Stimulated activated CD4-positive, alpha-beta T cell treated with anti-CD3 and anti-CD28 coated beads, Interleukin-15, amount 100 ng/mL, for 48 hours (primary cell): ENCODE measurements at places on chromosomes 2 and 18.

DNA sequence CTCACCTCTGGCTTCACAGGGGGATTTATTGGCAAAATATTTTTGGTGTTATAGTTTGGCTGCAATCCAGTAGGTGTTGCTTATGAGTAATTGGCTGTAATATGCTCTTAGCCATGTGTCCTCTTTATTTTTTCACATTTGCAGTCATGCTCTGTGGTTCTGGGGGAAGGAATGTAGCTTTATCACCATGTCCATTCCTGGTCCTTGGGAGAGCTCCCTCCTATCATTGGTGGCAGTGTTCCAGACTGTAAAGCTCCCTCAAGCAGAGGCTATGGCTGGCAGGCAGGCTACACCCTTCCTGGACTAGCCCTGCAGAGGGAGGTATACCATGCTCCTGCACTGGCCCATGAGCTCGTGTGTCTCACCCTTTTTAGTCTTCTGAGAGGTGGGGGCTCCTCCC lies 120.0 kb upstream of the FSIP2 start:
- DNase-seq = no peak

GRCh38 chr2:207505728-207506127 lies 24.0 kb upstream of the CREB1 start:
- DNase-seq = no peak

- DNase-seq = no peak
These were observed 793.0 kb upstream of the ACVR2A start for GRCh38 chr2:147051814-147052213.

DNA sequence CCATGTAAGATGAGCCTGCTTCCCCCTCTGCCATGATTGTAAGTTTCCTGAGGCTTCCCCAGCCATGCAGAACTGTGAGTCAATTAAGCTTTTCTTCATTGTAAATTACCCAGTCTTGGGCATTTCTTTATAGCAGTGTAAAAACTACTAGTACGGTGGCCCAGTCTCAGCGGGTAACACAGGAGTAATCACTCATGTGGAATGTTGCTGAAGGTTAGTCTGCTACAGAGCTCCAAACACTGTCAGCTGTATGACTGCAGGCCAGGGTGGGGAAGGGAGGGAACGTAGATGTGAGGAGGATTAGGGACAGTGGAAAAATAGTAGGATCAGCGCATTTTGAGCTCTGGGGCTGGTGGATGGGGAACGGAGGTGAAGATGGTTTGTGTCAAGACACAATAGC lies 711.2 kb upstream of the SOX11 start:
- no peak for DNase-seq

DNA sequence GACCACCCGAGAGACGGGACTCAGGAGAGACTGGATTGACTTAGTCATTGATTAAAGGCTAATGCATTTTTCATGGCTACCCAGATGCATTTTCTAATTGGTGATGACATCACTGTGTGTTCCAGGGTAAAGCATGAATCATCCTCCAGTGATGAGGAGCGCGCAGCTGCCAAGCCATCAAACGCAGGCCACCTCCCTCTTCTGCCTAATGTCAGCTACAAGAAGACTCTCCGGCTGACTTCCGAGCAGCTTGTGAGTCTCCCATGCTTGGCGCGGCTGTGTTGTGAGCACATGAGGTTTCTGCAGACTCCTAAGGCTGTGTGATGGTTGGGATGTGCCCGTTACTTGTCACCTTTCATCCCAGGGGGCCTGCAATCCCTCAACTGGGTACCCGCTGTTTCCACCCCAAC lies 56.4 kb downstream of the LPIN1 start:
- no peak for DNase-seq

GRCh38 chr18:54942144-54942543 lies 17.1 kb downstream of the CCDC68 start:
- DNase-seq = no peak

- no peak for DNase-seq
These were observed 21.3 kb downstream of the CDK15 start for GRCh38 chr2:201827621-201828020.

DNA sequence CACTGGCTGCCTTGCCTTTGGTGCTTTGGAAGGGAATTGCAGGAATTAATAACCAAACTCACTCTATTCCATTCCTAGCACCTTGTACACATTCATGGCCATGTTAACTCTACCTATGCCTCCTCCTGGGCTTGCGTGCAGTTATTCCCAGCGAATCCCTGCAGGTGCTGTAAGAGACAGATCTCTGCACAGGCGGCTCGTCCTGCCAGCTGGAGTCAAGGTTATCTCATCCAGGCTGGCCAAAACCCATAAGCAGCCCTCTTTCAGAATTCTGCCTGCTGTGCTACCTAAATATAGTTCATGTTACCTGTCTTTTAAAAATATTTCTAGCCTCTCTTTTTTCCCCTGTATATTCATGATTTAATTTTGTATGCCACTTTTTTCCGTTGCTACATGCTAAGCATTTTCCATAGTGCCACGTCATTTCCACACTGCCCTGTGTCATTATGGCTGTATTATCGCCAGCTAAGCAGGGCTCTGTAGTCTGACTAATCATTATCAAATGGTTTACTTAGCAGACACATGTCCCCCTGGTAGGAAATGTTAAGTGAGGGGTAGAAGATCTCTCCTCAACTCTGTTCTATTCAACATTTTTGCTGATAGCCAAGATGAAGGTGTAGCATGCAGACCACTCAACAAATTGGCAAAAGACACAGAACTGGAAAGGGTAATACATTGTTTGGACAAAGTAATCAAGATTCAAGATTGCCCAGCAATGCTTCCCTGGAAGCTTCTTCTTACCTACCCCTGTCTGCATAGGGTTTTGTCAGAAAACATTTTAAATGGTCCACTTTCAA lies 79.7 kb upstream of the TAF1B start:
- DNase-seq = no peak

- DNase-seq = no peak
These were observed 144.3 kb upstream of the BOD1L2 start for GRCh38 chr18:57002627-57003026.

- DNase-seq = no peak
These were observed 54.8 kb upstream of the CREB1 start for GRCh38 chr2:207474863-207475485.

GRCh38 chr2:131038258-131039100 lies 54.8 kb downstream of the FAM168B start:
- no peak for DNase-seq

- no peak for DNase-seq
These were observed 16.3 kb upstream of the MFF start for GRCh38 chr2:227308784-227309183.

- no peak for DNase-seq
These were observed 201.7 kb downstream of the BCL11A start for GRCh38 chr2:60351802-60352201.

GRCh38 chr2:43419243-43419642 lies 176.6 kb downstream of the THADA start:
- DNase-seq = no peak

GRCh38 chr2:222535477-222535876 lies 111.1 kb downstream of the SGPP2 start:
- no peak for DNase-seq

- DNase-seq = no peak
These were observed 6.5 kb upstream of the COBLL1 start for GRCh38 chr2:164847981-164848741.

GRCh38 chr2:12776521-12776961 lies 59.8 kb downstream of the TRIB2 start:
- DNase-seq = no peak
